Hematopoietic multipotent progenitor cell treated with erythropoietin and hydrocortisone succinate and interleukin-3 and kit ligand, for 8 days (in vitro differentiated cells): ENCODE measurements at places on chromosomes 12 and 14.

DNA sequence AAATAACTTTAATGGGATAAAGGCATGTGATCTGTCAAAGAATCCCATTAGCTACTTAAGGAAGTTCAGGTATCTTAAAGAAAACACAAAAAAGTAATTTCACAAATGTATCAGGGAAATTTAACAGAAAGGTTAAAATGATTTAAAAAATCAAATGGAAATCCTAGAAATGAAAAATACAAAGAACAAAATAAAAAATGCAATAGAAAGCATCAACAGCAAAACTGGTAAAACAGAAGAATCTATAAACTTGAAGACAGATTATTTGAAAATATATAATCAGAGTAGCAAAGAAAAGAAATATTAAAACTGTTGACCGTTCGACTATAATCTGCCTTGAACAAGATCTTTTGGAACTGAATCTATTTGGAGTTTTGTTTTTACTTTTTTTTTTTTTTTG lies 279.4 kb upstream of the SYT1 start:
- no peak for DNase-seq

DNA sequence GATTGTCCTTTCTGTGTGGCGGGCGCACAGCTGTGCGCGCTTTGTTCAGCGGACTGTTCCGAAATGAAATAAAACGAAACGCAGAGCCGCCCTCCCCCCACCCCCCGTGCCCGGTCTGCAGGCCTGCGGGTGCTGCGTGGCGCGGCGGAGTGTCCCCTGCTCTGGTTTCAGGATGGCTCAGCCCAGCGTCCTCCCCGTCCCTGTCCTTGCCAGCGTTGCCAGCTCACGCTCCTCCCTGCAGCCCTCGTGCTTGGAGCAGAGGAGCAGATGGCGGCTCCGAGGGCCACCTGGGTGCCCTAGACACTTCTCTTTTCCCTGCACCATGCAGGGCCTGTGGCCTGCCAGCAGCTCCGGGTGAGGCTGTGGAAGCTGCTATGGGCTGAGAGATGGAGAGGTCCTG lies 17.5 kb upstream of the BEGAIN start:
- no peak for DNase-seq

DNA sequence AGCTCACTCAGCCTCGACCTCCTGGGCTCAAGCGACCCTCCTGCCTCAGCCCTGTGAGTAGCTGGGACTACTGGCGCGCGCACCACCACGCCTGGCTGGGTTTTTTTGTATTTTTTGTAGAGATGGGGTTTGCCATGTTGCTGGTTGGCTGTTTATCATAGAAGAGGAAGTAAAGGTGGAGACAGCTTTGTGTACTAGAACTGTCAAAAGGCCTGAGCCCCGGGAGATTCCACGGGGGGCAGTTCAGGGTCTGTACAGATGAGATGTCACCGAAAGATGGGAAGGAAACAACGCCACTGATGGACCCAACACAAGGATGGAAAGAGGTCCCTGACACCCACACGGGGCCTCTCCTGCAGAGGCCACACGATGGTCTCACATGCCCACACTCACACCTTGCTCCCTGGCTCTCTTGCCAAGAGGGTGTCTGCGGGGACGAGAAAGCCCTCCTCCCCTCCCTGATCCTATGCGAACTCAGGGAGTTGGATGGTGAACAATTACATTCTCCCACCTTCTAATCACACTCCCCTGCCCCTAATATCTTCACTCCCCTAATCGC lies 66.6 kb downstream of the KDM2B start:
- DNase-seq: no peak

DNA sequence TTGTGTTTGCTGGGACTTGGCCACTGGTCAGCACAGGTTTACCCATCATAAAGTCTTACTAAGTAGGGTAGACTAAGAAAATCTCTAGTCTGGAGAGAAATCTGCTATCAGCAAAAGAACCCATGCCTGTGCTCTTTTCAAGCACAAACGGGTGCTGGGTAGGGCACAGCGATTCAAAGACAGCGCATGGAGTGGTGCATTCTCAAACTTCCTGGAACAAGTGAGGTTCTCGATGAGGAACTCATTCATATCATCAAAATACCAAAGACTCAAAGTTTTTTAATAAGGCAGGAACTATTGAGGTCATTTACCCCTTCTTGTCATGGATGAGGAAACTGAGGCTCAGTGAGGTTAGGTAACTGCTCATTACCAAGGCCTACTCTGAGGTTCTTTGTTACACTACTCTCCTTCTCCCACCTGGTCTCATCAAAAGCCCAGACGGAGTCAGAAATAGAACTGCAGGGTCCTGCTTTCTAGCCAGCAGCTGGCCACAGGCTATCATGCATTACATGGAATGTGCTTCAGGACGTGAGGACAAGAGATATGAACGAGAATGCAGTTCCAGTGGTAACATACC lies 390.3 kb downstream of the ZFP36L1 start:
- DNase-seq: no peak

DNA sequence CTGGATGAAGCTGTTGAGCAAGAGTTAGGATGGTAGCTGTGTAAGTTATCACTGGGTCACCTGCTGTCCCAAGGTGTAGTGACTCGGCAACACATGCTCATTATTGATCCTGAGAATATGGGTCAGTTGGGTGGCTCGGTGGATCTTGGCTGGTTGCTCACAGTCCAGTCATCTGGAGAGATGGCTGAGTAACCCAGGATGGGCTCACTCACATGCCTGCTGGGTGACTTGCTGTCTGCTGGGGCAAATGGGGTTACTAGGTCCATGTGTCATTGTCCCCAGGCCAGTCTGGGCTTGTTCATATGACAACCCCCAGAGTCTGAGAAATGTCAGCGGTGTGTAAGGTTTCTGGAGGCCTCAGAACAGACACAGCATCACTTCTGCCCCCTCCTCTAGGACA lies 69.5 kb downstream of the SLC15A4 start:
- DNase-seq: no peak

DNA sequence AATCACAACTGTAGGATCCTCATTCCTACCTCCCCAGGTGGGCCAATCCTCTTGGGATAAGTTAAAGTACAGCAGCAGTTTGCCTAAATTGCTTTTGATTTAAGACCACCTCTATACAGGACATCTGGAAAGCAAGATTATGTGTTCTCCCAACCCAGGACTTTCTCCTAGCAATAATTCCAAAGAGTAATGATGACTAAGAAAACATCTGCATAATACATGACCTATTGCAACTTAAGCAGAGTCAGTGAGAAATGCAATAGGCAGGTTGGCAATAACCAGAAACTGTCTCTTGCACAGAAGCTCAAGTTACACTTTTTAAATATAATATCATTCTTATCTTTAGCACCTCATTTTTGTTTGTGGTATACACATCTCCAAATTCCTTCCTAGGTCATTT lies 275.4 kb downstream of the TRHDE start:
- no peak for DNase-seq
